ENCODE measurements at places on chromosomes 13 and 19. TPM values are rescaled to one million over a fixed set of nuclear protein-coding genes. Genes with fewer than 3 reads are reported as not detected.

The C3 gene
- 6.0 TPM for total RNA-seq

The ICAM5 gene
- 0.20 TPM for total RNA-seq

GRCh38 chr13:108230377-108230776, 12.2 kb downstream of the ABHD13 start:
- no peak overlapping the region for H3K4me3 ChIP-seq
- no peaks in the 10 kb centered on the region for H3K27me3 ChIP-seq
- no peak for DNase-seq
- H3K27ac ChIP-seq = no peak overlapping the region
- H3K36me3 ChIP-seq = no peaks in the 10 kb centered on the region
- H3K4me1 ChIP-seq = peaks cover 5% of the 10 kb centered on the region

The CILP2 gene
- 0.41 TPM for total RNA-seq

The ZNF865 gene
- 16.3 TPM for total RNA-seq

The SPRED3 gene
- 2.1 TPM for total RNA-seq

DNA sequence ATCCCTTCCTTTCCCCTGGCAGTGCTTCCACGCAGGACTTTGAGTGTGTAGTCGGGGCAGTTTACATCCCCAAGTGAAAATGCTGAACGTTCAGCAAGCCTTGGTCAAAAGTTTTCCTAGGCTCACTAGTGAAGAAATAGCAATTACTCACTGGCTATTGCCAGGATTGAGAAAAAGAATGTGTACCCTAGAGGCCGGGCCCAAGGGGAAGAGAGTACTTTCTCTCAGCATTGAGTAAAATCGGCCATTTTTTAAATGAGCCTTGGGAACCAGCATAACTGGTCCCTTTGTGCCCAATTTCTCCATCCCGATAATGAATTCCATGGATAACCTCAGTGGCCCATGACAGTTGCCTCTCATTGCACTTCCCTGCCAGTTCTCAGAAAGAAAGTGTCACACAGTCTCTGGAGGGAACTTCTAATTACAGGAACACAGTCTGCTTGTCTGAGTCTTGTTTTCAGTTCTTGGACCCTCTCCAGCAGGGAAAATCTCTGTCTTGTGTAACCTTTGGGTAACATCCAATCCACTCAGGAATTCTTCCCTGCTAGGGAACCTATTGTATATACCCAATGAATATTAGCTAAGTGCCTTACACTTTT, 7.3 kb upstream of the OR7D2 start:
- H3K36me3 ChIP-seq = no peaks in the 10 kb centered on the region
- H3K4me1 ChIP-seq = no peaks in the 10 kb centered on the region

The OLFM4 gene
- total RNA-seq = 0.15 TPM

GRCh38 chr19:13887018-13887436, 10.1 kb downstream of the NANOS3 start:
- H3K4me1 ChIP-seq = peaks cover 15% of the 10 kb centered on the region
- DNase-seq = no peak
- H3K4me3 ChIP-seq = peak overlapping the region; percentile 17

The MIER2 gene
- 23.2 TPM for total RNA-seq

DNA sequence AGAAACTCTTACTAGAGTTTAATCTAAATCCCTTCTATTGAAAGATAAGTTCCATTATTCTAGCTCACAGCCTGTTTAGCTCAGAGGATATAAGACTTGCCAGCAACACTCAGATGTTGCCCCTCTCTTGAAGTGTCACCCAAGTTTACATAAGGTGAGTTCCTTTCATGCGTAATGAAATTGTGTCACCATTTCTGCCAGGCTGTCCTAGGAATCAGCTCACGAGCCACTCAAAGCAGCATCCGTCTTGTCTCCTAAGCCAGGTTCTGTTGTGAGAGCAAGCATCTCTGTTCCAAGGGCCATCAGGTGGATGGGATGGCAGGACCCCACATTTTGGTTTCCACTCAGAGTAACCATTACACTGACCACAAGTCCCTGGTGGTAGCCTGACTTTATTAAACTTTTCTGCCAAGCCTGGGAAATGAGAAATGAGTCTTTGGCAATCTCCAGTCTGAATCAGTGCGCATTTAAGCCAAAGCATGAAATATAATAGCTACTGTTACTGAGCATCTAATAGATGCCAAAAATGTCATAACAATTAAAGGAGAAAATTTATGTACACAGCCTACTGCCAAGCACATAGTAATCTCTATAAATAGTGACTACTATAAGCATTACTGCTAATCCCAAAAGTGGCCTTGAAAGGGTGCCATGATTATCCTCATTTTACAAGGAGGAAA, 179.6 kb upstream of the MIR17HG start:
- H3K4me3 ChIP-seq = no peak overlapping the region
- no peaks in the 10 kb centered on the region for H3K36me3 ChIP-seq
- no peaks in the 10 kb centered on the region for H3K27me3 ChIP-seq
- no peak overlapping the region for H3K27ac ChIP-seq
- DNase-seq = no peak
- H3K4me1 ChIP-seq = no peaks in the 10 kb centered on the region

- no peak overlapping the region for H3K4me3 ChIP-seq
- no peaks in the 10 kb centered on the region for H3K4me1 ChIP-seq
- DNase-seq = no peak
- H3K27me3 ChIP-seq = no peaks in the 10 kb centered on the region
- H3K27ac ChIP-seq = no peak overlapping the region
- H3K36me3 ChIP-seq = no peaks in the 10 kb centered on the region
These were observed 195.3 kb downstream of the LIG4 start for GRCh38 chr13:108020027-108020426.

The LHB gene
- total RNA-seq = not detected

Measured in T-cell (primary cell).